Posterior cingulate gyrus (tissue), 11 donors: ENCODE measurements at places on chromosomes 6 and 20.

DNA sequence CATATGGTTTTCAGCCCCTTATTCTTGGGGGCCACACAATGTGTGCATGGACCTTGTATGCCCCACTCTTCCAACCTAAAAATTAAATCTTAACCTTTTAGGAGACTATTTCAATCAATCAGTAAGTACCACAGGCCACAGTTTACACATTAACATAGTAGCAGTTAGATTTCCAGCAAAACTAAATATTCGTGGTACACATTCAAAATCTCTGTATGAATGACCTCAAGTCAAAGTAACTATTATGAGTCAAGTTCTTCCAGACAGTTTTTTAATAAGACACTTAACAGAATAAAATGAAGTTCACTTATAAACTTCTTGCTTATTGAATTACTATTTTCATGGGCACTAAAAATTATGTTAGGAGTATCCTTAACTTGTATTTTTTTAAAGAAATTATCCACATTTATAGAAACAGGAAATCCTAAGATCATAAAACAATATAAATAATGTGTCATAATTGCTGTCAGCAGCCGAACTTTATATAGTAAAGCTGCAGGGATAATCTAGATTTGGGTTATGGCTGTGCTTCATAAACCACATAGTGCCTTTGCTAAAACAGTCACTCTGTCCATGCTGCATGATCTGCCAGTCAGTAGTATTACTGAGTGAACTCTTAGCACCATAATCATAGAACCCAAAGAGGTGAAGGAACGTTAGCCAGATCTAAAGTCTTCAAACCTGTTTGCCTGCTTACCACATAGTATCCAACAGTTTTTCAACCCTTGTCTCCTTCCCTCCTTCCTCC, 21.7 kb downstream of the SEC63 start:
- DNase-seq: no peak

GRCh38 chr20:48626938-48627736, 200.7 kb downstream of the PREX1 start:
- DNase-seq: no peak

GRCh38 chr20:54176610-54177009, 2.8 kb upstream of the CYP24A1 start:
- DNase-seq: no peak

DNA sequence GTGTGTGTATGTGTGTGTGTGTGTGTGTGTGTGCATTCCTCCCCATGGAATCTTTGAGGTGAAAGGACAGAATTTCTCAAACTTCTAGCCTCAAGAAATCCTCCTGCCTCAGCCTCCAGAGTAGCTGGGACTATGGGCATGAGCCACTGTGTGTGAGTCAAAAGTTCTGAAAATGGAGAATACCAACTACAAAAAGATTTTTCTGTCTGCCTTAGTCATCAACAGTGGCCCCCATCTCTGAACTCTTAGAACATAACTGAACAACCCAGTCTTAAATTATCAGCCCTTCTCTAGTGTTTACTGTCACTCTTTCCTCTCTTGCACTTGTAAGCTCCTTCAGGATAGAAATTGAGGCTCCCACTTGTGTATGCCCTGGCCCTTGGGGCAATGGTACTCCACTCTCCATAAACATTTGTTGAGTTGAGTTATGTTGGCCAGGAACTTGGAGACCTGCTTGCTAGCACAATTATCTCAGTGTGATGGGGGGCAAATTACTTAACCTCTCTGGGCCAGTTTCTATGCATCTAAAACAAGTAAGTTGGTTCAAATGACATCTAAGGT, 35.3 kb upstream of the CLIC5 start:
- no peak for DNase-seq

GRCh38 chr6:145736661-145737144, 1.4 kb upstream of the EPM2A start:
- DNase-seq: no peak
